Astrocyte (in vitro differentiated cells and primary cell): ENCODE measurements at places on chromosomes 7 and 10.

DNA sequence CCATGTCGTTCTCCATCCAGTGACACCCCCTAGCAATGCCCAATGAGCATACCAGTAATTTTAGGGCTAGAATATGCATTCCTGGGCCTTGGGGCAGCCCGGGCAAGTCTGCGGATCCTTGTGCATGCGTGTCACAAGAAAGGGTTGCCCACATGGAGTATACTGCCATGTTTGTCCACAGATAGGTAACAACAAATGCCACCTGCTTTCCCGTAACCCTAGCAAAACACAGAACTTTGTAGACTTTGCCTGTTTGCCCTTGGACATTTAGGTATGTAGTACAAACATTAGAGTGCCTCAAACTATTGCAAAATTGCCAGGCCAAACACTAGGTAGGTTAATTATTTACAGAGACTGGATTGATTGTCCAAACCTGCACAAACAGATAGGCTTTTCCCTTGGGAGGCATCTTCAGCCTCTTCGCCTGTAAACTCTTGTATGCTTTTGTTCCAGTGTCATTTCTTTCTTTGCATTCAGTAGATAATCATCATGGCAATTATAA is 117.0 kb downstream of the ADCY1 start:
- no peak for DNase-seq

DNA sequence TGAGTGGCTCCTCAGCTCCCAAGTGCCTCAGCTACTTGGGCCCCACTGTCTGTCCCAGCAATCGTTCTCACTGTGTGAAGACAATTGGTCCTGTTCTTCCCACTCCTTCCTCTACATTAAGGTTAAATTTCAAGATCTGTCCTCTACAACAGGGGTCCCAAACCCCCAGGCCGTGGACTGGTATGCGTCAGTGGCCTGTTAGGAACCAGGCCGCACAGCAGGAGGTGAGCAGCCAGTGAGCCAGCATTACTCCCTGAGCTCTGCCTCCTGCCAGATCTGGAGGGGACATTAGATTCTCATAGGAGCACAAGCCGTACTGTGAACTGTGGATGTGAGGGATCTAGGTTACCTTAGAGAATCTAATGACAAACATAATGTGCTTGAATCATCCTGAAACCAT is 376.9 kb upstream of the FZD8 start:
- DNase-seq = no peak

- no peak for DNase-seq
These were observed 74.4 kb upstream of the PAX2 start for GRCh38 chr10:100670828-100671479.

- DNase-seq = no peak
These were observed 2.9 kb downstream of the MNX1 start for GRCh38 chr7:157007470-157008066.
